Activated CD8-positive, alpha-beta T cell treated with anti-CD3 and anti-CD28 coated beads, Interleukin-2, amount 10 ng/mL, durations not matched to agents 7 days and 5 days (primary cell): ENCODE measurements at places on chromosomes 16 and 17.

DNA sequence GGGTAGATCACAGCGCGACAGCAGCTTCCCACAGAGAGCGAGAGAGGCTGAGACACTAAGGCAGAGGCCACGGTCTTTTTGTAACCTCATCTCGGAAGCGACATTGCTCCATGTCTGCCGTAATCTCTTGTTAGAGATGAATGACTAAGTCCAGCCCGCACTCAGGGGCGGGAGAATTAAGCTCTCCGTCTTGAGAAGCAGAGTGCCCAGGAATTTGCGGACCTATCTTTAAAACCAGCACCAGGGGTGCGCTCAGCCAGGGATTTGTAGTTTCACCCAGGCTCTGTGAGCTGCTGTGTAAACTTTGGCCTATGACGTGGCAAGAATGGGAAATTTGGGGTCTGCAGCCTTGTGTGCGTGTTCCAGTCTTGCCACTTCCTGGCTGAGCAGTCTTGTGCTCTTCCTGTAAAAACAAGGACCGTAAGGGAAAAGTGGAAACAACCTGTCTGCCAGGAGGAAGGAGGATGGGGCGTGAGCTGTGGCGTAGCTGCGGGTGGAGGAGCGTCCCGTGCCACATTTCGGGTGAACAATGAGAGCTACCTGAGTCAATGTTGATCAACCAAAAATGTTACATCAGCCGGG lies 16.0 kb upstream of the JPH3 start:
- DNase-seq: no peak

DNA sequence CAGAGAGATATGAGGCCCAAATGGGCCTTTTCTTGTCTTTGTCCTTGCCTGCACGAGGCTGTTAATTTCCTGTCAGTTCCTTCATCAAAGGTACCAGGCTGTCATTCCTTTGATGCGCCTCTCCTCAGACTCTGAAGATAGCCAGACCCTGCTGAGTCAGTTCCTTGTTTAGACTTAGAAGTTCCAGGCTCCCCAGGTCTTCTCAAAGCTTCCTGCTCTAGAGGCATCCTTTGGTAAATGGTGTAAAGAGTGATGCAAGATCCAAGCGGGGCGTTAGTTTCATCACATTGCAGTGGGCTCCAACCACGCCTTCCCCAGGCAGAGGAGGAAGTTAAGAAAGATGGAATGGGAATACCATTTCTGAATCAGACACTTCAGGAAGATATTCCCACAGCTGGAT lies 4.0 kb upstream of the CDH11 start:
- no peak for DNase-seq

- no peak for DNase-seq
These were observed 119.8 kb downstream of the HIC1 start for GRCh38 chr17:2174468-2175293.

DNA sequence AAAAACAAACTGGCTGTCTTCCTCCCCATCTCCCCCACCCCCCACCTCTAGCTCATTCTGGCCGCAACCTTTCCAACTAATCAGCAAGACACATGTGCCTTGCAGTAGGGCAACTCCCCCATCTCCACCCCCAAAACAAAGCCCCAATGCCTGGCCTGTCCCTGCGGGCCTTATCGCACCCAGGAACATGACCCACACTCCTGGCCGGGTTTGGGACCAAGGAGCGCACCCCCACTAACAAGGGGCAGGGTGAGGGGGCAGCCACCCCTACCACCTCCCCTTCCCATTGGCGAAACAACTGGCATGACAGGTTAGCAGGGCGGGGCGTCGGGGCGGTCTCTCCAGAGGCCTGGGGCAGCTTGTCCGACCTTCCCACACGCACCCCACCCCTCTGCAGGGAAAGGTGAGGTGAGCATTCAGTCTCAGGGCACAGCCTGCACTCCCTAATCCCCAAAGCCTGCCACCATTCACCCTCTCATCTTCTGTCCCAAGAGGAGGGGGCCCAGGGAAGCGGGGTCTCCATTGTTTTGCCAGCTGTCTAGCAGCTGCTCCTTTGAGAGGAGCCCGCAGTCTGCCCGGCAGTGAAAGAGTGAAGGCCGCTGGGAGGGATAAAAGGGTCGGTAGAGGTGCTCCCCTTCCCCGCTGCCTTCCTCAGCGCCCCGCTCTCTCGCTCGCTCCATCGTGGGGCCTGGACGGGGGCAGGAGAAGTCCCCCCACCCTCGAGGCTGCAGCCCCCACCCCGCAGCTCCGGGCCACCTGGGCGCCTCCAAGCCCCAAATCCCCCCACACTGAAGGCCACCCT lies 765 bp downstream of the MYO18A start:
- no peak for DNase-seq
